ENCODE measurements at places on chromosomes 11 and 22.

GRCh38 chr22:44883011-44883421, 126.8 kb downstream of the PHF21B start:
- DNase-seq, result no peak

DNA sequence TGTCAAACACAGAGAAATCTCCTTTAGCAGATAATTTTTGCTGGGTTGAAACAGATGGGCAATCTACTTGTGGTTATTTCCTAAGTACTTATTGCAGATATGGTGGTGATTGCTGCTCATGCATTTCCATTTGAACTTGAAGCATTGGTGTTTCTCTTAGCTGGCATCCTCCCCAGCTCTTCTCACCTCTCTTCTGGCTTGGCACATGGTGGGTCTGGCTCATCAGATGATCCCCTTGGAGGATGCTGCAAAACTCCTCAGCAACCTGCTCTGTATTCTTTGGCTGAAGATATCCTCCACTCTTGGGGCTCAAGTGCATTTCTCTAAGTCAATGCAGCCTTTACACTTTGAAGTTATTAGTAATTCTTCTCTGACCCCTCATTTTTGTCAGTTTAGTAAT, 87.3 kb upstream of the MYO18B start:
- no peak for DNase-seq

GRCh38 chr11:109986488-109986887, 106.7 kb upstream of the ZC3H12C start:
- no peak for DNase-seq

DNA sequence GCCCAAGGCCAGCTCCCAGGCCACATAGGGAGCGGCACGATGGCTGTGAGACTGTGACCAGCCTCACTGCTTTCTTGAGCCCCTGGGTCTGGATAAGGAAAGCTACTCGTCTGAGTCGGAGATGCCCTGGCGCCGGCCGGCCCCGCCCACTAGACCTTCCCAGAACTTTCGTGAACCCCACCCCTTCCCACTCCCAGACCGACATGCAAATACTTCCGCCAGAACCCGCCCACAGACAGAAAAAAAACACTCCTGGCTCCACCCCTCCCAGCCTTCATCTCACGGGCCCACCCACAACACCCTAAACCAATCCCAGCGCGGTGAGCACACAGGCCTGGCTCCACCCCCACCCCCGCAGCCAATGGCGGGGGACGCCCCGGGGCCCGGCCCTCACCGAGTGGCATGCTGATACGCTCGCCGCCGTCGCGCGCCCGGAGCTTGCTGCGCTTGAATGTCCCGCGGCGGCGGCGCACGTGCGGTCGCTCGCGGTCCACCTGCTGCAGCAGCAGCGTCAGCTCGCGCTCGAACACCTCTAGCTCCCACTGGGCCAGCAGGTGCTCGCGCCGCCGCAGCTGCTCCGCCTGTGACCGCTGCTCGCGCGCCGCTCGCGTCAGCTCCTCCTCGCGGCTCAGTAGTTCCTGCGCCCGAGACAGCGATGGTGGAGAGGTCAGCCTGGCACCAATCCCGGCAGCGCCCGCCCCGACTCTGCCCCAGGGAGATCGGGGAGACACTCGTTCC, 7.0 kb downstream of the MAP3K11 start:
- no peak for DNase-seq

DNA sequence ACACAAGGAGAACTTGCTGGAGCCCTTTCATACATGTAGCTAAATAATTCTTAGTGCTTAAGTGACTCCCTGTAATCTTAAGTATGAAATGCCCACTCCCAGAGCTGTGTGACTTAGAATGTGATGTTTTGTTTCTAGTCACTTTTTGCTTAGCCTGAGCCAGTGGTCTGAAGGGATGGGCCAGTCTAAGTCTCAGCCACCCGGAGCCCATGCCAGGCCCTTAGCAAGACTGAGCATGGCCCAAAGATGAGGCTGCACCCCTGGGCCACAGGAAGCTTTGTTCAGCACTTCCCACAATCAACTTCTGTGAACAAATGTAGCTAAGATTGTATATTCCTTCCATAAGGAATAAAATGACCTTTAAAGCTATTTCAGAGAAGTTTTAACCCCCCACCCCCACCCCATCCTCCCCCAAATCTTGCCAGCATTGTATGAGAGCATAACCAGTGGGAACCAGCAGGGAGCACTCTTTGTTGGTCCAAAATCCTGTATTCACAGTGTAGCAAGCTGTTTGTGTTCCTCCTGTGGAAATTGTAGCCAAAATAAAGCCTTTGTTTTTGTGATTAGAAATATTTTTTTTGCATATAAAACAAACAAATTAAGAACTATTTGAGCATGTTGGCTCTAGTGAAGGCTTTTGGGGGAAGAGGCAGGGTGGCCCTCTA, 73.8 kb upstream of the GAL start:
- no peak for DNase-seq

DNA sequence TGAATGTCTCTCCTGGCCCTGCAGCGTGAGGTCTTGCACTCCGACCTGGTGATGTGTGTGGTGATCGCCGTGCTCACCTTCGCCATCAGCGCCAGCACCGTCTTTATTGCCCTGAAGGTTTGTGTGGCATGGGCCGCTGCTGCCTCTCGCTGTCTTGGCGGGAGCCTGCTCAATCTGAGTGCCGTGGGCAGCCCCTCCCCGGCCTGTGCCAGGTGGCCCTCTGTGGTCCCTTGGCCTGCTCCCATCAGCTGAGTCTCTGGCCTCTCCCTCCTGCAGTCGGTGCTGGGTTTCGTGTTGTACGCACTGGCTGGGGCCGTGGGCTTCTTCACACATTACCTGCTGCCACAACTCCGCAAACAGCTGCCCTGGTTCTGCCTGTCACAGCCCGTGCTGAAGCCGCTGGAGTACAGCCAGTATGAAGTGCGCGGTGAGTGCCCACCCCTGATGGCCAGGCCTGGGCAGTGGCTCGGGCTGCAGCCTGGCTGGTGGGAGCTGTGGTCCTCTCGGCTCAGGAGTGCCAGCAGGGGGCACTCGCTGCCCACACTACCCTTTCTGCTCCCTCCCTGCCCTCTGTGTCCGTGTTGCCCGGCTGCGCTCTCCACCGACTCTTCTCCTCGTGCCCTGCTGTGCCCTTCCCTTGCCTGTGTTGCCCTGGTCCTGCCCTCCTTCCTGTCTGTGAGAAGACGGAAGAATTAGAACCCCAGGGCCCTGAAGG, 10.2 kb downstream of the PCNX3 start:
- DNase-seq, result no peak

GRCh38 chr22:36352803-36353507, 34.8 kb downstream of the MYH9 start:
- no peak for DNase-seq

GRCh38 chr11:63019506-63019905, 3.9 kb upstream of the SLC22A8 start:
- no peak for DNase-seq

DNA sequence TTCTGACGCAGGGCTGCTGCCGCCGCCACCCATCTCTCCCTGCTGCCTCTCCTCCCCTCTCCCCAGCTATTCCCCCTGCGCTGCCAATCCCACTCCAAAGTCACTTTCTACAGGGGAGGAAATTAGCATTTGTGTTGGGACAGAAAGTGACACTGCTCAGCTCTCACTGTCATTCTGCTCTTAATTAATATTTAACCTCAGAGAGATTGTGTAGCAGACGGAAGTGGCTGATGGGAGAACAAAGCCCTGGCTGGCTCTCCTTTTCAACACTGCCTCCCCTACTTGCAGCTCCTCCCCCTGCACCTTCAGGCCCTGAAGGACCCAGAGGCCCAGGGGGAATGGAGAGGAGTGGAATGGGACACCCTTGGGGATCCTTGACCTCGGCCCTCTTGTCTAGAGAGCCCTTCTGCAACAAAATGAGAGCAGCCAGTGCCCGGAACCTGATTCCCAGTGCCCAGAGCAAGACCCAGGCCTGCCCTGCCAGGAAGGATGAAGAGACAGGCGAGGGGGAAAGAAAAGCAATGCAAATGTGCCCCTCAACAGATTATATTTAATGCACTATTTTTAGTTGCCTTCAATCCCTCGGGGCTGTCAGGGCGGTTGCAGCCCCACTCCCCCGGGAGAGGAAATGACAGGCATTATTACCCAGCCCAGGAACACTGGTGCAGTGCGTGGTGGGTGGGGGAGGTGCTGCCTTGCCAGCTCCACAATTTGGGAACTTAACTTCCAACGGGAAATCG, 14.6 kb upstream of the NRGN start:
- DNase-seq, result no peak

- no peak for DNase-seq
Observed at GRCh38 chr11:130710021-130710420, 206.3 kb downstream of the SNX19 start.

GRCh38 chr22:44344407-44344806, 31.7 kb upstream of the SHISAL1 start:
- DNase-seq, result no peak

DNA sequence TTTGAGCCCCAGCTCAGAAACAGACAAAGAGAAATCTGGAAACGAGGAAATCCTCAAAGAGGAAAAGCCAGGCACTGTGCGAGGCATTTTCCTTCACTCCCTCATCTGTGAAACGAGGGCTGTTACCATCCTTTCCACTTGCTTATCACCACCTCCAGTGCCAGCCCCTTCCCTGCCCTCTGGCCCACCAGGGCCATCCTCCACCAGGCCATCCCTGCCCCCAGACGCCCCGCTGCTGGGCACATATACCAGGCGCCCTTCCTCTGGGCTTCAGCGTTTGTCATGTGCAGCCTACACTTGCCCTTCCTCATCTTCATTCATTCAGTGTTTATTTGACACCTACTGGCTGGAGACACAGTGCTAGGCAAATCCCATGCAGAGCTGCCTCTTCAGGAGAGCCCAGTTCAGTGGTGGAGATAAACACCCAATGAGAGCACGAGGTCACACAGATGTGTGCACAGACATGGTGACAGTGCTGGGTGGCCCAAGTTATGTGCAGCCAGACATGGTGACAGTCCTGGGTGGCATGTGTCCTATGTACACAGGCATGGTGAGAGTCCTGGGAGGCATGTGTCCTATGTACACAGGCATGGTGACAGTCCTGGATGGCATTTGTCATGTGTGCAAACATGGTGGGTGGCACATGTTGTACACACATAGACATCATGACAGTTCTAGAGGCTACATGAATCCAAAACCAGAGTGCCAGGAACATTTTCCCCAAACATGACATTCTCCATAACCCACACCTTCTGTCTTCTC, 9.7 kb downstream of the SPTBN2 start:
- DNase-seq, result no peak

- no peak for DNase-seq
Observed at GRCh38 chr11:45270946-45271716, 15.0 kb downstream of the SYT13 start.

- DNase-seq, result no peak
Observed at GRCh38 chr22:30212996-30213441, 33.5 kb downstream of the LIF start.

- DNase-seq, result no peak
Observed at GRCh38 chr11:70226967-70227366, 23.9 kb downstream of the FADD start.
